ENCODE measurements at places on chromosomes 3 and 15. TPM values are rescaled to one million over a fixed set of nuclear protein-coding genes. Genes with fewer than 3 reads are reported as not detected.

FANCD2OS gene
- not detected for total RNA-seq

GRCh38 chr3:46215810-46216414, 7.8 kb upstream of the CCR1 start:
- no peak for DNase-seq

PIF1 gene
- 0.47 TPM for total RNA-seq

- DNase-seq = no peak
These were observed 1268.1 kb downstream of the OTOL1 start for GRCh38 chr3:162764808-162765071.

GRCh38 chr3:46896386-46896785, 18.9 kb downstream of the PTH1R start:
- no peak for DNase-seq

DNA sequence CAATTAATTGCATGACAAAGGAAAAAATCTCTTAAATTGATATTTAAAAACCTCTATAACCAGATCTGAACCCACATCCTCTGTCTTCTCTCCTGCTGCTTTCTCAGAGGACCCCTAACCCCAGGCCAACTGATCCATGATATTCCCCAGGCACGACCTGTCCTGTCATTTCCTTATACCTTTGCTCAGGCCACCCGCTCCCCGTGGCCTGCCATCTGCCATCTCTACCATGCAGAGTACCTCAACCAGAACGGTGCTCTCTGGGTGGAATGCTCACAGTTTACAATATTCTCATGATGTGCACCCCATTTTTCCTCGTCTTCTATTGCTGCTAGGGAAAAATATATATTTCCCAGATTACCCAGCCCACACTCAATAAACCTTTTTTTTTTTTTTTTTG, 57.7 kb downstream of the ARHGEF3 start:
- no peak for DNase-seq

PRSS50 gene
- total RNA-seq = 0.31 TPM

- no peak for DNase-seq
These were observed 35.7 kb upstream of the PHLDB2 start for GRCh38 chr3:111823341-111823855.

GRCh38 chr3:102715030-102715697, 280.3 kb downstream of the ZPLD1 start:
- no peak for DNase-seq

GRCh38 chr15:77409259-77410156, 10.4 kb downstream of the PEAK1 start:
- DNase-seq = no peak

CTXN2 gene
- 0.16 TPM for total RNA-seq

DNA sequence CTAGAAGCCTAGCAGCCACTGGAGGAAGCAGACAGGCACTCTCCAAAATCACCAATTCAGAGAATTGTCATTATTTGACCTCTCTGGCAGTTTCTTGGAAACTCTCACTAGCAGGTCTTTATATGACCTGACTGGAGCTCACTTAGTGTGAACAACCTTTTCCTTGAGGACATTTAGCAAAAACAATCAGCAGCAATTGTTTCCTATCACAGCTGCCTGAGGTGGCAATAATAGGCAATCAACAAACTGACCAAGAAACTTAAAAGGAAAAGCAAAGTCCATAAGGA, 162.4 kb upstream of the STT3B start:
- no peak for DNase-seq

GRCh38 chr3:13825311-13825579, 54.6 kb downstream of the WNT7A start:
- no peak for DNase-seq

DNA sequence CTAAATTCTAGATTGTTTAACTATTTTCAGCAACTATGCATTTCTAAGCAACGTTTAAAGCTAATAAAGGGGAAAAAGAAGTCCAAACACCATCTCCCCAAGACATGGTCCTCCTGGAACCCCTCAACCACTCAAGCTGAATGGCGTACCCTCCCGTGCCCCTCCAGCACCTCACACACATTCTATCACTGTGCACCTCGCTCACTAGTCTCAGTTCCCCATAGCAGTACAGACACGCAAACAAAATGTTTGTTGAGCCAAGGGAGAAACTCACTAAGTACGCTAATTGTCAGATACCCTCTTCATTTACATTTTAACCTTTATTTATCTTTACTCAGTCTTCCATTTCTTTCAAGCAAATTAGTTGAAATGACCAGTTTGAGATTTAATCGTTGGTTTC, 48.8 kb downstream of the ACAP2 start:
- no peak for DNase-seq

COL6A5 gene
- total RNA-seq = under 0.01 TPM

DNA sequence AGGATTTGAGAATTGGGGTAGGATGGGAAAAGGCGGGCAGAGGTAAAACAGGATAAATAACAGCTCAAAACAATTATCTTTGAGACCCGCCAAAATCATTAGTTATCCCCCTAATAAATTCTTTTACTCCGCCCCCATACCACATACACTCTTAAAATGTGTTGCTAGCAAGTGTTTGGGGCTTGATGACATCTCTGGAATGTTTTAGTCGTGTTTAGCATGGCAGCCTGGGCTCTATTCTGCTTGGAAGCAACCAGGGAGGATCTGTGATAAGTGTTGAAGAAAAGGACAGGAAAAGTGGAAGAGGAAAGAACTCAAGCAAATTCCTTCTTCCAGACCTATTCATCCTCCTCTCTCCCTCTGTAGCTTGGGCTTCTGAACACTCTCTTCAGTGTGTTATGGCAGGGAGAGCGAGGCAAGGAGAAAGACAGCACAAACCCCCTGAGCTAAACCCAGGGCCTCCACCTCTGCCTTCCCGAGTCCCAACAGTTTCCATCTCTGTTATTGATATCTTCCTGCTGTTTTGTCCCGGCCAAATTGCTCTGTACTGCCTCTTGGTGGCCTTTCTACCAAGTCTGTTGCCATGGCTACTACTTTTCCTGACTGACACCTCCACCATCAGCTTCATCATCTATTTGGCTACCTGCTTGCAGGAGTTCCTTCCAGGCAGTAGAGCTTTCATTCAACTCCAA, 135.8 kb downstream of the RPL22L1 start:
- DNase-seq = no peak

GRCh38 chr15:95324656-95325055, 1005.8 kb upstream of the NR2F2 start:
- DNase-seq = no peak

DNA sequence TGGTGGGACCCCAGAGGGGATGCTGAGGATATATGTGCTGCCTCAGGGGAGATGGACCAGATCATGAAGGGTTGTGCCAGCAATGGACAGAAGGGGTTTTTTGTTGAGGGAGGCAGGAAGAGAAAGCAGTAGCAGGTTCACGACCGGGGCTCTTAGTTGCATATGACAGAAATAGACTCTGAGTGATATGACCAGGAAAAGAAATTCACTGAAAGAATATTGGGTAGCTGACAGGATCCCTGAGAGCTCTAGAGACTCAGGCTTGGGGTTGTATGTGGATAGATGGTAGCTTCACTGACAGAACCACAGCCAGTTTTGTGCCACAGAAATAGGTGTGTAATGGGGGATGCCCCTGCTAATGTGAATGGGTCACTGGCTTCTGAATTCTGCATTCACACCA, 241.6 kb downstream of the ZNF621 start:
- no peak for DNase-seq

- DNase-seq = peak; percentile 40
These were observed 335.8 kb upstream of the THRB start for GRCh38 chr3:24830230-24831152.

SCG5 gene
- 124 TPM for total RNA-seq

GRCh38 chr15:82108489-82109078, 62.8 kb upstream of the MEX3B start:
- DNase-seq = no peak

GRCh38 chr15:40852529-40852928, 8.7 kb downstream of the SPINT1 start:
- no peak for DNase-seq

GRCh38 chr3:185931777-185932612, 5.8 kb downstream of the TRA2B start:
- no peak for DNase-seq

STRC gene
- total RNA-seq = 0.47 TPM

- DNase-seq = no peak
These were observed 49.6 kb downstream of the SLMAP start for GRCh38 chr3:57805674-57806073.

DNA sequence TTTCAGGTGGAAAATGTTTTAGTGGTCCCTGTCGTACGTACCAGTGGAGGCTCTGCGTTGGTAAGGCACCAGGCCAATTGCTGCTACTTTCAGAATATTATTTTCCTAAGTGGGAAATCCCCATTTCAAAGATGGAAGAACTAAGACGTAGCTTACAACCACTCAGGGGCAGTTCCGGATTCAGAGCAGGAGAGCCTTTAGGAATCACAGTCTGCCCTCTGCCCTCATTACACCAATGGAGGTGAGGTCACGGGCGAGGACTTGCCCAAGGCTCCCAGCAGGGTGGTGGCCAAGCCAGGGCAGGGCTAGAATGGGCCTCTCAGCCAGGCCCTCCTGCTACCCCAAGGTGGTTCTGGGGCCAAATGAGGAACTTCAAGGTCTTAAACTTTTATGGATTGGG, 72.6 kb downstream of the RASGRF1 start:
- no peak for DNase-seq

- no peak for DNase-seq
These were observed 253 bp downstream of the IFT80 start for GRCh38 chr3:160398820-160399124.

XCR1 gene
- total RNA-seq = not detected

GRCh38 chr15:36428102-36428845, 151.2 kb upstream of the CDIN1 start:
- no peak for DNase-seq

DNA sequence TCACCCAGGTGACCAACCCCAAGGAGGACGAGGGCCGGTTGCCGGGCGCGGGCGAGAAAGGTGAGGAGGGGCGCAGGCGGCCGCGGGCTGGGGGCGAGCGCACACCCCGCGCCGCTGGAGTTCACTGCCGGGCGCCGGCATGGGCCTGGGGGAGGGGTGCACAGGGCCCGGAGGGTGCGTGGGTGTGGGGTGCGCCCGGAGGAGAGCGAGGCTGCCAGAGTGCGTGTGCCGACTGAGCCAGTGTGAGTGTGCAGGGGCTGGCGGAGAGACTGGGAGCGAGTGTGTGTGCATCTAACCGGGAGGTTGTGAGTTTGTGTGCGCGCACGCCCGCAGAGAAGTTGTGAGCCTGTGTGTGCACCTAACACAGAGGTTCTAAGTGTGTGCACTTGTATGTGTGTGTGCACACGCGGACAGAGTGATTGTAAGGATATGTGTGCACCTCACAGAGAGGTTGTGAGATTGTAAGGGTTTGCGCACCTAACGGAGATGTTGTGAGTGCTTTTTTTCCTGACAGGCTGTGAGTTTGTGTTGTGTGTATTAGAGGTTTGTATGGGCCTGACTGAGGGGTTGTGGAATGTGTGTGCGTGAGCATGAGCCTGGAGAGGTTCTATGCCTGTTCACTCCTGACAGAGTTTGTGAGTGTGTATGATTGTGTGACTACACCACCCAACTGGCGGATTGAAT, 681 bp downstream of the CTDSPL start:
- peak; percentile 46 for DNase-seq

- DNase-seq = no peak
These were observed 33.1 kb downstream of the USF3 start for GRCh38 chr3:113663324-113663750.

- DNase-seq = no peak
These were observed at the start of gene CHRNA3 for GRCh38 chr15:78620527-78621421. TSS of gene CHRNA3 (minus strand) at chr15:78620996. CDS start at chr15:78620794, 202 bp downstream.

DNA sequence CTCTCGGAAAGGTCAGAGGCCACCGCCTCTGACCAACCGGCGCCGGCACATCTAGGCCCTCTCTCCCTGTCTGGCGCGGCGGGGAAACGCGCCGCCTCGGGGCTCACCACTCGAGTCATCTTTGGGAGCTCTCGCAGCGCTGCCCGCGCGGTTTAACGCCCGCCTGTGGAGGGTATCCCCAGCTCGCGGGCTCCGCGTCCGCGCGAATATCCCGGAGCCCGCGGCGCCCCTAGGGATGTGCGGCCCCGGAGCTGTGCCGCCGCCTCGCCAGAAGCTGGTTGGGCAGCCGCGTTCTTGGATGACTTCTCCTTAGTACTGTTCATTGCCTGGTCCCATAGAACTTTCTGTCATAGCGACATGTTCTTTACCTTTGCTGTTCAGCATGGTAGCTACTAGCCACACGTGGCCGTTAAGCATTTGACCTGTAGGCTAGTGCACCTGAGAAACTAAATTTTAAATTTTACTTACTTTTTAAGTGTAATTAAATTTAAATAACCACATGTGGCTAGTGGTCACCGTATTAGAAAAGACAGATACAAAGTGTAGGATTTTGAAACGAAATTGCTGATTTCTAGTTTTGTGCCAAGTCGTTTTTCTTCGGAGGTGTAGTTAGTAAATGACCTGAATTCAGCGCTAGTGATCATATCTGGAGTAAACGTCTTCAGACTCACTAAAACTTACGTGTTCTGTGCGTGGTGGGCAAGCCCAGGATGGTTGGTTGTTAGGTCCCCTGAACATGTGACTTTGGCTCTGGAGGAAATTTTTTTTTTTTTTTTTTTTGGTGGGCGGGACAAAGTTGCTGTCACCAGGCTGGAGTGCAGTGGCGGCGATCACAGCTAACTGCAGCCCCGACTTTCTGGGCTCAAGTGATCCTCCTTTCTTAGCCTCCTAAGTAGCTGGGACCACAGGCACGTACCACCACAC, 835 bp downstream of the ARIH2 start:
- DNase-seq = peak; percentile 59

GRCh38 chr3:126908752-126909275, 74.1 kb upstream of the PLXNA1 start:
- no peak for DNase-seq

GRCh38 chr15:37981201-37981600, 46.8 kb downstream of the TMCO5A start:
- no peak for DNase-seq

DNA sequence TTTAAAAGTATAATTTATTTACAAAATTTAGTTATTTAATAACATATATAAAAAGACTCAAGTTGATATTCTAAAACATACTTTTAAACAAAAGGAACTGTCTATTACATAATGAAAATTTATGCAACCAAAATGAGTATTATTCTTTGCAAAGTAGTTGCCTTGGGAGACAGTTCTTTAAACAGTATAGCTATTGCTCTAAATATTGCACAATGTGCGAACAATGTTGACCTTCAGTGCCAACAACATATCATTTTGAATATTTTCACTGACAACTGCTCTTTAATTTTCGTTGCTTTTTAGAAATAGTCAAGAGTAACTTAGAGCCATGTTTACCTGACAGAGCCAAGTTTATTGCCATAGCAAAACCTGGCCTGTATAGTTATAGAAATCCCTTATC, 124.9 kb downstream of the ZBTB20 start:
- no peak for DNase-seq

All from occipital lobe (tissue), 3 donors.